Activated CD4-positive, alpha-beta T cell treated with anti-CD3 and anti-CD28 coated beads for 36 hours (primary cell): ENCODE measurements at places on chromosomes 6 and 20. TPM values are rescaled to one million over a fixed set of nuclear protein-coding genes. Genes with fewer than 3 reads are reported as not detected.

SOBP gene
- 0.23 TPM for total RNA-seq

- no peak for DNase-seq
- peaks cover 13% of the 10 kb centered on the region for H3K36me3 ChIP-seq
- H3K27ac ChIP-seq, result peak overlapping the region; percentile 70
Measured at GRCh38 chr6:73644941-73645591, 8.7 kb downstream of the SLC17A5 start.

- no peaks in the 10 kb centered on the region for H3K27me3 ChIP-seq
- H3K36me3 ChIP-seq, result peaks cover 10% of the 10 kb centered on the region
- DNase-seq, result peak; percentile 4
- H3K4me3 ChIP-seq, result no peak overlapping the region
- H3K27ac ChIP-seq, result no peak overlapping the region
Measured at GRCh38 chr20:41179961-41180360, 42.6 kb downstream of the PLCG1 start.

- H3K4me3 ChIP-seq, result no peak overlapping the region
- no peaks in the 10 kb centered on the region for H3K4me1 ChIP-seq
- H3K36me3 ChIP-seq, result no peaks in the 10 kb centered on the region
Measured at GRCh38 chr6:131741688-131742393, 31.0 kb upstream of the CTAGE9 start.

- H3K4me1 ChIP-seq, result peaks cover 40% of the 10 kb centered on the region
- H3K27me3 ChIP-seq, result no peaks in the 10 kb centered on the region
- H3K27ac ChIP-seq, result peak overlapping the region; percentile 99
- H3K36me3 ChIP-seq, result peaks cover 13% of the 10 kb centered on the region
Measured at GRCh38 chr6:27864906-27865849, 47.0 kb downstream of the OR2B2 start.

DNA sequence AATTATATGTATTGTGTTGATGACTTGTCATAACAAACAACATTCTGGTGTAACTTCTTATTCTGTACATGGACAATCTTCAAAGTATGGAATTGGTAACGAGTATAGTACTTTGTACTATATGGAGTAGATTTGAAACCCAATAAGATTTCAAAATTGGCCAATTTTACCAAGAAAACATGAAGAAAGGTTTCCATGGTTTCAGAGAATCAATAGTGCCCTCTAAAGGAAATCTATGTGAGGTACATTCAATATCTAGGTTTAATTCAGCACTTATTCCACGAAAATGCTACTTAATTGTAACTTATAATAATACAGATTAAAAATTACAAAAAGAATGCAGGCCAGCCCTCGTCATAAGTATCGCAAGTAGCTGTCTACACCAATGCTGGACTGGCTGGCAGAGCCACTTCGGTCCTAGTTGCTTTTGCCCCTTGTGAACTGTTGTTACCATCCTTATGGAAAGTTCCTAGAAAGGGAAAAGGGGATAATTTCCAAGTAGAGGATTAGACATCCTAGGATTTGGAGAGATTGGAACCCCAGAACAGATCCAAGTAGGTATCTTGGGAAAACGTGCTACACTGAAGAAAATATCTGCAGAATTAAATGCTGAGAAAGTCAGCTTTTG, 70.9 kb downstream of the LCA5 start:
- no peak for DNase-seq
- no peak overlapping the region for H3K27ac ChIP-seq
- H3K36me3 ChIP-seq, result no peaks in the 10 kb centered on the region
- H3K27me3 ChIP-seq, result peaks cover 10% of the 10 kb centered on the region
- no peaks in the 10 kb centered on the region for H3K4me1 ChIP-seq

DNA sequence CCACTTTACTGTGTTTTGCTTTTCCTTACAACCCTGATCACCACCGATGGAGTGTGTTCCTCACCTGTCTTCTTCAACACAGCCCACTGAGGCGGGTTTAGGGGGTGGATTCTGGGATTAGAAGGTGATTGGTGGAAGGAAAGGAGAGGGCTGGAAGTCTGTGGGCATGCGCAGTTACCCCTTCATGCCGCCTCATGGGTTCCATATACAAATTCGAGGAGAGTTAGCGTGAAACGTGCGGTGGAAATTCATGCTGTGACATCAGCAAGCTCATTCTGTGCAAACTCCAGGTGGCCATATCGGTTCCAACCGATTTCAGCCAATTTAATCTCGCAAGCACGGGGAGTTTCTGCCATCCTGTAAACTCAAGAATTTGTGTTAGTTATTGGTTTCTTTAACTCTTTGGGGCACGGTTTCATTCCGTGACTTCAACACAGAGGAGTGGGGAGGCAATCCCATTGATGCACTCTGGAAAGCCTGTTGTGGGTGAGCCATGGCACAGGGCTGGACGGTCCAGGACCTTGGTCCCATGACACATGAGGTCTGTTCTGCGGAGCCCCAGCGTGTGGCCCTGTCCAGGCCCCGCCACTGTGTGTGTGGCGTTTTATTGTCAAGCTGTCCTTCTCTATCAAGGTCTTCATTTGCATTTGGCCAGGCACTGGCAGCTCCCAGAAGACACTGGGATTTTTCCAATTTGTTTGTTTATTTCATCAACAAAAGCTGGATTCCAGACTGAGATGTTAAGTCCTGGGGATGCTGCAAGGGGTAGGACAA, 482.8 kb upstream of the SULF2 start:
- H3K27ac ChIP-seq, result no peak overlapping the region
- H3K4me3 ChIP-seq, result no peak overlapping the region
- H3K27me3 ChIP-seq, result peaks cover 8% of the 10 kb centered on the region

DNA sequence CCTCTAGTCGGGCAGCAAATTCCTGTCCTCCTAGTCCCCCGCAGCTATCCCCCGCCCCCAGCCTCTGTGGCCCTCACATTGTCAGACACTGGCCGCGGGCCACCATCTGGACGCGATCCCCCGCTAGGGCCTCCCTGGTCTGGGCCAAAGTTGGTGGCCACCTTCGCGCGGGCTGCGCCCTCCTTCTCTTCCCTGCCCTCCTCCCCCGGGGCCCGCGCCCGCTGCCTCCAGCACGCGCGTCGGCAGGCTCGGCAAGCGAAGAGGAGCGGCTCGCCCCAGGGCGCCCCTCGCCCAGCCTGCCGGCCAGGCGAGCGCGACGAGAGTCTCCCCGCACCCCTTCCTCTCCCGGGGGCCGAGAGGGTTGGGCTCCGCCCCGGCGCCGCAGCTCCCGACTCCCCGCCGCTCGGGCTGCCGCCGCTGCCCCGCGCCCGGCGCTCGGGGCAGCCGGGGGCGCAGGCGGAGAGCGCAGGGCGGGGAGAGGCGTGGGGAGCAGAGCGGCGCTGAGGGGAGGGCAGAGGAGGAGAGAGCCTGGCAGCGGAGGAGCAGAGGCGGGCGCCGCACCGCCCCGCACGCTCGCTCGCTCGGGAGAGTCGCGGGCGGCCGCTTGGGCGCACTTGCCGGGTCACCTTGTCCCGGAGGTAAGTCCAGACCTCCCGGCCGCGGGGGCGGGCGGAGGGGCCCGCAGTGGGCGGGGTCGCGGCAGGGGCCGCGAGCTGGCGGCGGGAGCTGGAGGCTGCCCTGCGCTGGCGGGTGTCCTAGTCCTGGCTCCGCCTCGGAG, at the start of gene SYNDIG1:
Gene SYNDIG1, plus strand, starts transcription at position 514 of the 778 bp plus-strand sequence. CDS start 73,469 bp downstream, outside the sequence.
- no peak within 1 kb of the TSS for H3K27ac ChIP-seq
- H3K4me3 ChIP-seq, result peak within 1 kb of the TSS; percentile 46
- H3K4me1 ChIP-seq, result peaks cover 12% of the 10 kb centered on the region
- H3K27me3 ChIP-seq, result peaks cover 27% of the 10 kb centered on the region
- H3K36me3 ChIP-seq, result no peaks in the 10 kb centered on the region

DNA sequence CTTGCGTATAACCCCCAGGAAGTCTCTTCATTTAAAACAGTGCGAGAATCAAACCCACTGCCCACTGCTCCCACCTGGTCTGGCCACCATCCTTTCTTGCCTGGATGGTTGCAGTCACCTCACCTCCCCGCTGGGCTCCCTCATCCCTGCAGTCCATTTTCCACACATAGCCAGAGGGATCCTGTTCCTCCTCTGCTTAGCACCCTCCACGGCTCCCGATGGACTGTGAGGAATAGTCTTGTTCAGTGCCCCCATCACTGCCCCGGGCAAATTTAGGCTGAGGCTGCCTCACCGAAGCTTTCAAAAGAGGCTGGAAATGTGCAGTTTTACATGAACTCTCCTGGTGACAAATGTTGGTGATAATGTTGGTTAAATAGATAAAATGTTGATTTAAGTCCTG, 17.7 kb downstream of the KCNG1 start:
- no peaks in the 10 kb centered on the region for H3K36me3 ChIP-seq
- no peak overlapping the region for H3K27ac ChIP-seq
- H3K4me3 ChIP-seq, result no peak overlapping the region
- H3K27me3 ChIP-seq, result peaks cover 12% of the 10 kb centered on the region

DNA sequence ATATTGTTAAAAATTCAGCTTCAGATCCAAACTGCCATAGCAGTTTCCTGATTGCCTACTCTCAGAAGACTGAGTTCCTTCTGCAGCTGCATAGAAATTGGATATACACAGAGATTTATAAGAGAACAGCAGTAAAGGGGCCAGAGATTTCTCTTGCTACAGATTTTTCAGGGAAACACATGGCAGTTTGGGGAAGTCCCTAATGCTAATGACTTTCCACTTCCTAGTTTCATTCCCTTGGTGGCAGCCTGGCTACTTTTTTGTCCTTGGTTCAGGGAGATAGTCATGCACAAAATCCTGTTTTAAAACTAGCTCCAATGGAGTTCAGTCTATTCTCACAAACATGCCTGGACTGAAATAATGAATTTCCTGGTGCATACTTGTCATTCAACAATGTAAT, 125.3 kb upstream of the PLCB4 start:
- H3K4me1 ChIP-seq, result no peaks in the 10 kb centered on the region
- DNase-seq, result no peak
- H3K27me3 ChIP-seq, result no peaks in the 10 kb centered on the region
- H3K4me3 ChIP-seq, result no peak overlapping the region
- H3K27ac ChIP-seq, result no peak overlapping the region
- no peaks in the 10 kb centered on the region for H3K36me3 ChIP-seq

DNA sequence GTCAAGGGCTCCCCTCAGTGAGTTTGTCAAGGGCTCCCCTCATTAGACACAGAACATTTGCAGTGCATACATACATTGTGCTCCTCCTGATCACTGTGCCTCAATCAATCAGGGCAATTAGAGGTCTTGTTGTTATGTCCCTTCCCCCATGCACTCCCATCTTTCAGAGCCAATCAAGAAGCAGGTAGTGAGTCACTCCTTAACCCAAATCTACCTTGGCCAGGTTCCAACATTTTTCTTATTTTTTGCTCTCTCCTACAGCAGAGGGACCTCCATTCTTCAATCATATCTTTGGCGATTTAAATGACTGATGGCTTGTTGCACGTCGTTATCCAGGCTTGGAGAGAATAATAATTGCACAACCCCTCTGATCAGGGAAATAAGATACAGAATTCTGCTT, 409.9 kb upstream of the SPTLC3 start:
- H3K36me3 ChIP-seq, result no peaks in the 10 kb centered on the region
- H3K27ac ChIP-seq, result no peak overlapping the region
- H3K4me3 ChIP-seq, result no peak overlapping the region
- DNase-seq, result no peak
- no peaks in the 10 kb centered on the region for H3K4me1 ChIP-seq

DNA sequence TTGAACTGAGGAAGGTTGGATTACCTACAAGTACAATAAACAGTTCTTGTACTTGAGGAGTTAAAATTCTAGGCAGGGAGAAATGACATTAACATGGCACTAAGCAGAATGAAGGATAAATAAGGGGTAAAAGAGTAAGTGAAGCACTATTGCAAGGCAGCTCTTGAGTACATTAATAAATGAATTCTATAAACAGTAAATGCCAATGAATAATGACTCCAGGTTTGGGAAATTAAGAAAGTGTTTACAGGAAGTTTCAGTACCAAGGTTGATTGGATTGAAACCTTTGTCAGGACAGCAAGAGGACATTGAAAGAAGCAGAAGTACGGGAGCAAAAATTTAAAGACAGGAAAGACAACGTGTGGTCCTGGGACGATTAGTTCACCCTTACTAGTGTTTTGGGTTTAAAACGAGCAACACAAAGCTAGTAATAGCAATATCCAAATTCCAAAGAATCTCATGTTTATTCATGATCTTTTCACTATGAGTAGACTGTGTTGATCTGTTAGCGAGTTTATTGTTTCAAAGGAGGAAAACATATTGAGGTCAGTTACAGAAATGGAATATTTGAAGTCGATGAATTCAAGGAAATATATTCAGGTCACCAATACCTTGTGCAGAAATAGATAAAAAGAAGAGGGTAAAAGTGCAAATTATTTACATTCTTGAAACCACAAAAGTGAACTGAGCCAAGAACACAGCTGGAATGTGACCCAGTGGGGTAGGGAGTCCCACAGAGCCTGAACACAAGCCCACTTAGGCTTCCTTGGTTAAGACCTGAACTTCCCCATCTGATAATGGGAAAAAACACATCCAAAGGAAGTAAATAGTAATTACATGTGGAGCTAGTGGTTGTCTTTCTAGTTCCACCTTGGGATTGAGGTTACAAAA, 80.8 kb downstream of the MKKS start:
- H3K36me3 ChIP-seq, result no peaks in the 10 kb centered on the region
- no peak overlapping the region for H3K4me3 ChIP-seq

DNA sequence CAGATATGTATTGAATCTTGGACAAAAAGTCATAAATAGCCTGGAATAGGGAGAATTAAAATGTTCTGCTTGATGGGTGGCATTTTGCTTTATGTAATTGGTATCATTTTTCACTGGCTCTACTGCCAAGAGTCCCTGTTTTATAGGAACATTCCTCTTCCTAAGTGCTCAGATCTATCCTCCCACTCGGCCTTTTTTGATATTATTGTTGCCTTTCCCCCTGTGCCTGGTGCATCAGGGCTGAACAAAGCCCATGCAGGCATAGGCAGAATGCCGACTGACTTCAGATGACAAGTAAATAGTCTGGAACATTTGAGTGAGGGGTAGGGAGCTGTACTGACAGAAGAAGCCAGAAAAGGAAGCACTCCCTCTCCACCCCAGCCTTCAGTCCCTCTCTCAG, 127.0 kb downstream of the PKHD1 start:
- no peaks in the 10 kb centered on the region for H3K4me1 ChIP-seq
- DNase-seq, result no peak

GRCh38 chr20:59395729-59396128, 95.3 kb downstream of the EDN3 start:
- H3K4me1 ChIP-seq, result no peaks in the 10 kb centered on the region
- peaks cover 2% of the 10 kb centered on the region for H3K27me3 ChIP-seq
- no peak overlapping the region for H3K27ac ChIP-seq
- no peak overlapping the region for H3K4me3 ChIP-seq

DNA sequence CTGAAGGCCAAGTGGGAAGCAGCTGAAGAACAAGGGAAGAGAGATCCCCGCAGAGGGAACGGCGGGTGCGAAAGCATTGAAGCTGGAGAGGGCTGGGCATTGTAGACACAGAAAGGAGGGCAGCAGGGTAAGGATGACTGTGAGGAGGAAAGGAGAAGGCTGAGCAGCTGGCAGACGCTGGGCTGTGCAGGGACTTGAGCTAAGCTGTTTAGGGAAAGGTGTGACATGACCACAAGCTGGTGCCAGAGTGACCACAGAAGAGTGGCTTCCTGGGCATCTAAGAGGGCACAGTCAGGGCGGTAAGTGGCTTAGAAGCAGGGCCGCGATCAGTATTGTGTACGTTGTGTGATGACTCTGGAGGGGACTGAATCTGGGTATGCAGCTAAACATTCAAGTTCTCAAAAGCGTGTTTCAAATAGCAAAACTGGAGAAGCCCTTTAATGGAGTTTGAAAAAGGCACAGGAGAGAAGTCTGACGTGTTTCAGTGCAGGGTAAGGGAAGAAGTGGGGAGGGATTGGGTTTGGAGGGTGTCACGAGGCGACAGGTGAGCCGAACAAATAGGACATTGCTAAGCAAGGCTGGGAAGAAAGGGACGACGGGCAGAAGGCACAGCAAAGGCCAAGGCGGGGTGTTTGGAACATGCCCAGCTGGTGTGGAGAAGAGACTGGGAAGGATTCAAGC, 46.1 kb upstream of the ARFGEF2 start:
- H3K27ac ChIP-seq, result no peak overlapping the region
- peaks cover 9% of the 10 kb centered on the region for H3K4me1 ChIP-seq
- H3K27me3 ChIP-seq, result no peaks in the 10 kb centered on the region
- H3K4me3 ChIP-seq, result no peak overlapping the region

- no peak overlapping the region for H3K4me3 ChIP-seq
- no peak for DNase-seq
- no peaks in the 10 kb centered on the region for H3K4me1 ChIP-seq
- no peaks in the 10 kb centered on the region for H3K36me3 ChIP-seq
Measured at GRCh38 chr20:62232194-62232593, 6.1 kb upstream of the OSBPL2 start.
